ENCODE measurements at places on chromosomes 16 and 17.

GRCh38 chr17:28796062-28796461 is 46.5 kb downstream of the FAM222B start:
- no peak for DNase-seq

DNA sequence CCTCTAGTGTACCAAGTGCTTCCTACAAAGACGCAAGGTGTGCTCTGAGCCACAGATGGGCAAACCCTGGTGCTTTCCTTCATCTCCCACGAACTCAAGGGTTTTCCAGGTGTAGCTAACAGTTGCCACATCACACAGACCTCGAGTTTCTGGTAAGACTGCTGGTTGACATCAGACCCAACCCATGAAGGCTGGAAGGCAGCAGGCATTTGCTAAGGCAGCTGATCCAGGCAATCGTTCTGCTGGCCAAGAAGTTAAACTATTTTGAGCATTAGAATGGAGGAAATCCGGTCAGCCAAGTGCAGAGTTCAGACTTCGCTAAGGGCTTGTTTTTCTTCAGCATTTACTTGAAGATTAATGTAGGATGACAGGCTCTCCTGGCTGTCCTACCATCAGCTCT is 11.5 kb downstream of the HAS3 start:
- DNase-seq, result no peak

DNA sequence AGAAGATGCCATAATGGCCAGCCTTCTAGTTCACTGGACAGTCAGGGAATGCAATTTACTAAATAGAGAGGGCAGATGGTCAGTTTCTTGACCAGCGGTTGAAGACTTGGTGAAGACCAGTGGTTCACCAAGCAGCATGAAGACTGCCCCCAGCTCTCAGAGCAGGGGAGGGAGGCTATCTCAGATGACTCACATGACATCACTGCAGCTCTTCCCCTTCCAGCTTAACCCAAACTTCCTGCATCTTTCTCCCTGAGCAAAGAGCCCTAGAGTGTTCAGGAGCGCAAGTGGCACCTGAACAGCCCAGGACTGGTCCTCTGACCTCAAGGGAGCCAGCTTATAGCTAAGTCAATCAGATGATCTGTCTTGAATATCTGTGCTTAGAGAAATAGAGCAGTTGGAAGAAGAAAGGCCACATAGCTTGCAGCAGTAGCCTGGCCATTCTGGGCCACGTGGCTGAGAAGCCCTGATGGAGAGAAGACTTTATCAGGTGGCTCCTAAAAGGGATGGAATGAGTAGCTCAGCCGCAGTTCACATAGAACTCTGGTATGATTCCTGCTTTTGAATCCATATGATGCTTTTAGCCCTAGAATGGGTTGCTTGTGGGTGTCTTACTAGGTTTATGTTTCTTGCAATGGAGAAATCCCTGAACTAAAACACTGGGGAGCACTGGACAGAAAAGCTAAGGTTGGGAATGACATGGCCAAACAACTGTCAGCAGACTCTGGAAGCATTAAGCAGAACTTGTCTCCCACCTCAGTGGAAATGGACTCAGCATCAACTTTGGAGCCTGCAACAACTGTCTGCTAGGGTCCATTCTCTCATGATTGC is 392.1 kb upstream of the CCL2 start:
- DNase-seq, result no peak

- no peak for DNase-seq
Measured at GRCh38 chr17:78759203-78759968, 22.7 kb downstream of the CYTH1 start.

- no peak for DNase-seq
Measured at GRCh38 chr16:56911771-56912571, 20.0 kb upstream of the HERPUD1 start.

DNA sequence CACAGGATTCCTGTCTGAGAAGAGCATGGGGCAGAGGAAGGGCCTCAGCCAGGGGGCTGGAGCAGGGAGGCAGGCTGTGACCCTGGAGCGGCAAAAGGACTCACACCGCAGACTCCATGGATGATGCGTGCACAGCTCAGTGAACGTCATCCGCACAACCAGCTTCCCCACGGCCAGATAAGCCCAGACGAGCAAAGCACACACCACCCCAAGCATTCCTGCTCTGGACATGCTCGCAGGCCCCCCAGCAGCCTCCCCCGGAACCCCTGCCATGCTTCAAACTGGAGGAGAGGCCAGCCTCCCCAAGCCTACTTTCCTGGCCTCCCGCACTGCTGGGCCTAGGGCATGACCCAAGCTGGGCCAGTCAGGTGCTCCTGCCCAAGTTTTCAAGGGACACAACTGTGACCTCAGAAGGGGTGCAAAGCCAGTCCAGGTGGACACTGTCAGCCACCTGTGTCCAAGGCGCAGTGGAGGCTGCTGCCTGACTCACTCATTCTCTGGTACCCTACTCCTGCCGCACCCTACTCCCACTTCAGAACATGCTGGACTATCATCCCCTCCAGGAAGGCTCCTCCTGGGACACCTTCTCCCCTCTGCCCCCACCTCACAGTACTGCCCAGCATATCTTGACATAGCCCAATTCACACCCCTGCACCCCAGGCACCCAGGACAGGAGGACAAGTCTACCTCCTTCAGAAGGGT is 4.8 kb downstream of the BCAR1 start:
- no peak for DNase-seq

DNA sequence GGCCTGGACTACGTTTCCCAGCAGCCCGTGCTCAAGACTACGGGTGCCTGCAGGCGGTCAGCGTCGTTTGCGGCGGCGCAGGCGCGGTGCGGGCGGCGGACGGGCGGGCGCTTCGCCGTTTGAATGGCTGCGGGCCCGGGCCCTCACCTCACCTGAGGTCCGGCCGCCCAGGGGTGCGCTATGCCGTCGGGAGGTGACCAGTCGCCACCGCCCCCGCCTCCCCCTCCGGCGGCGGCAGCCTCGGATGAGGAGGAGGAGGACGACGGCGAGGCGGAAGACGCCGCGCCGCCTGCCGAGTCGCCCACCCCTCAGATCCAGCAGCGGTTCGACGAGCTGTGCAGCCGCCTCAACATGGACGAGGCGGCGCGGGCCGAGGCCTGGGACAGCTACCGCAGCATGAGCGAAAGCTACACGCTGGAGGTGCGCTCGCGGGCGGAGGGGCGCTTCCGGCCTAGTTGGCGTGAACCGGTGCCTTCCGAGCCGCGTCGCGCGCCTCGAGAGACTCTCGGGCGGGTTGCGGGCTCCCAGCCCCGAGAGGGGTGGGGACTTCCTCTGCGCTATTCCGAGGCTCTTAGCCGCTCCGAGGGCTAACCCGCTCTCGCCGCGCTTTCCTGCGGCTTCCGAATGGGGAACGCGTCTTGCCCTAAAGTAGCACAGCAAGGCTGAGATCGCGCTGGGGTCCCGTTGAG is at the start of gene RBL2:
Gene RBL2, plus strand, starts transcription at position 95 of the 689 bp plus-strand sequence. Its CDS starts 86 bp downstream, at position 181.
- DNase-seq, result peak; percentile 62

DNA sequence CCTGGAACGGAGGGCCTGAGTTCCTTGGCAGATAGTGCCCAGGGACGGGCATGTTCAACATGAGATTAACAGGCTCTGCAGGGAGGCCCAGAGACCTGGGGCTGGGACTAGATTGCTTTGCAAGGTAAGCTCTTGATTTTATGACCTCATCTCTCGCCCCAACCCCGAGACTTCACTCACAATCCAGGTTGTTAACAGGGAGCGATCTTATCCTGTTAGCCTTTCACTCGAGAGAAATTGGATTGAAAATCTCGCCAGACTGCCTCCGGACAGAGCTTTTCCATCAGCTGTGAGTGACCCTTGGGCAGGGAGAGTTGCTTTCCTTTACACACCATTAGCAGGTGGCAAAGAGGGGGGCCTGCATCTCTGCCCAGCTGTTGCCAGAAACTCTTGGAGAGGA is 521.7 kb upstream of the EEF2KMT start:
- no peak for DNase-seq

- no peak for DNase-seq
Measured at GRCh38 chr16:27232901-27233625, 29.7 kb downstream of the KDM8 start.

GRCh38 chr16:29943846-29944799 is 17.8 kb upstream of the TMEM219 start:
- no peak for DNase-seq

- no peak for DNase-seq
Measured at GRCh38 chr16:71826533-71827017, 17.9 kb upstream of the AP1G1 start.

DNA sequence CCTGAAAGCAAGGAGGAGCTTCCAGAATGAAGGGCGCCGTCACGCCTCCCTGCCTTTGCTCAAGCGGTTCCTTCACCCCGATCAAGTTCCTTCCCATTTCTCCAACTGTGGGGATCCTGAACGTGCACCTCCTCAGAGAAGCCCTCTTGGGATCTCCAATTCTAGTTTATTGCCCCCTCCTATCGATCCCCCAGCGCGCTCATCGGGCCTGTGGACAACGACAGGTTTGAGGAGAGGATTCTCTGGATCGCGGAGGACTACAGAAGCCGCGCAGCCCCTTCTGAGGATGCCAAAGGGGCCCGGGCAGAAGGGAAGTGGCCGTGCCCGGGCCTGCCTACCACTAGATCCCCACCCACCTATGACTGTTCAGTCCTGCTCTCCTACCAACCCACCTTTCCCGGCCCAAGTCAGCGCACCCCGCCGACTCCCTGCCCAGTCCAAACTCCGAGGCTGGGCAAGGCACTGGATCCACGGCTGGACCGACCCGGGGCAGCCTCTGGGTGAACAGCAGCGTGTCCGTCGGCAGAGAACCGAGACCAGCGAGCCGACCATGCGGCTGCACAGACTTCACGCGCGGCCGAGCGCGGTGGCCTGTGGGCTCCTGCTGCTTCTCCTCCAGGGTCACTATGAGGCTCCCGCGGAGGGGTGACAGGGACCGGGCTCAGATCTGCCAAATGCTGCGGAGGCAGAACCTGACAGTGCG is 12.8 kb upstream of the CES3 start:
- DNase-seq, result no peak

GRCh38 chr16:57483725-57484514 is 2.4 kb downstream of the DOK4 start:
- DNase-seq, result no peak

- DNase-seq, result no peak
Measured at GRCh38 chr16:86401126-86401525, 109.2 kb upstream of the FOXF1 start.

DNA sequence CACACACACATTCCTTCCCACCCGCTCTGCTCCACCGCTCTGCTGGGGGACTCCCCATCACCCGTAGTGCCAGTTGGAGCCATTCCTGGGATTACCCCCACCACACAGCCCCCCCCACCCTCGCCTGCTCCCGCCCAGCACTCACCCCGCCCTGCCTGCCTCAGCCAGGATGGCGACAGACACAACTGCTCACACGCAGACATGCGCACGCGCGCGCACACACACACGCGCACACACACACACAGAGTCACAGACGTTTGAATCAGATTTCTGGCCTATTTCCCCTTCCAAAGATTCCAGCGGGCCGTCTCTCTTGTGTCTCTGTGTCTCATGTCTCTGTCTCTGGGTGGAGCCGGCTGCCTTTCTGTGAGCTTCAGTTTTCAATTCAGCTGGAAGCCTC is 4.4 kb downstream of the CACNA1G start:
- no peak for DNase-seq

All from activated T-helper 1 cell treated with anti-CD3 and anti-CD28 coated beads, Interleukin-2, amount 50 U/mL, for 16 hours (primary cell).